ENCODE measurements at places on chromosomes 5 and 9. TPM values are rescaled to one million over a fixed set of nuclear protein-coding genes. Genes with fewer than 3 reads are reported as not detected.

DNA sequence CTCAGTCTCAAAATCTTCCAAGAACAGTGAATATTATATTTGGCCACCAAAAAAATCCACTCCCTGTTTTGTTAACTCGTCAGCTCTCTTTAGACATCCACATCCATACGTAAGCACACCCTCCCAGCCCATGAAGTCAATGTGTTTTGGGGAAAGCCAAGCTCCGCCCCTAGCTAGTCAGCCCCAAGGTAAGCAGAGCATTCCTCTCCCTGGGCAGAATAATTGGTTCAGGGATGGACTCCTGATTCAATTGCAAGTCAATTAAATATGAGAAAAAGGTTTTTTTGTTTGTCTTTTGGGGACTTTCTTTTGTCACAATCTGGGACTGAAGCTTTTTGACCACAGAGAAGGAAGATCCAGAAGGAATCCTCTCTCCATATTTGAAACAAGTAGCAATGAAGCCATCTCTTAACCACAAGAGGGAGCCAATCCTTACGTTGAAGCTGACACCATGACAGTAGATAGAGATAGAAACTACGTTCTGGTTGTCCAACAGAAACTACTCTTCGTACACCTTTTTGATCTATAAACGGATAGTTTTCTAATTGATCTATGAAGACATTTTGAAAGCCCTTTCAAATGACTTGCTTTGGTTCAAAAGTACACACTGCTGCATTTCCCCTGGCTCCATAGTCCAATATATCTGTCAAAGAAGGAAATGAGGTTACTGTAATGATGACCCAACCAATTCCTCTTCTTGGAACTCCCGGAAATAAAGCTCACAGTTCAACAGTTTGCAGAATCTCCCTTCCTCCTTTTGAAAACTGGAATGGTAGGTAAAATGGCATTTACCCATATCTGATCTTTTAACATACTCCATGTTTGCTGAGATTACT is 166.4 kb downstream of the TLE1 start:
- H3K27me3 ChIP-seq = no peaks in the 10 kb centered on the region
- no peak for DNase-seq
- no peak overlapping the region for H3K4me3 ChIP-seq
- H3K27ac ChIP-seq = no peak overlapping the region

The C9 gene
- 0.13 TPM for total RNA-seq

- H3K27ac ChIP-seq = no peak overlapping the region
- no peak overlapping the region for H3K4me3 ChIP-seq
- no peaks in the 10 kb centered on the region for H3K36me3 ChIP-seq
- H3K4me1 ChIP-seq = no peaks in the 10 kb centered on the region
Observed at GRCh38 chr5:126189231-126189630, 234.0 kb upstream of the GRAMD2B start.

The IFNA17 gene
- total RNA-seq = not detected

The CCL21 gene
- total RNA-seq = 0.26 TPM

- no peaks in the 10 kb centered on the region for H3K36me3 ChIP-seq
- no peak overlapping the region for H3K27ac ChIP-seq
- no peak for DNase-seq
- H3K27me3 ChIP-seq = no peaks in the 10 kb centered on the region
Observed at GRCh38 chr5:97101189-97101910, 41.1 kb downstream of the LIX1 start.

GRCh38 chr9:116313638-116314037 is 160.0 kb downstream of the PAPPA start:
- no peak for DNase-seq
- H3K36me3 ChIP-seq = no peaks in the 10 kb centered on the region
- no peak overlapping the region for H3K4me3 ChIP-seq
- no peaks in the 10 kb centered on the region for H3K4me1 ChIP-seq
- no peak overlapping the region for H3K27ac ChIP-seq
- no peaks in the 10 kb centered on the region for H3K27me3 ChIP-seq

- H3K27ac ChIP-seq = no peak overlapping the region
- no peaks in the 10 kb centered on the region for H3K27me3 ChIP-seq
- H3K4me3 ChIP-seq = no peak overlapping the region
Observed at GRCh38 chr5:54704333-54704732, 186.8 kb downstream of the SNX18 start.

DNA sequence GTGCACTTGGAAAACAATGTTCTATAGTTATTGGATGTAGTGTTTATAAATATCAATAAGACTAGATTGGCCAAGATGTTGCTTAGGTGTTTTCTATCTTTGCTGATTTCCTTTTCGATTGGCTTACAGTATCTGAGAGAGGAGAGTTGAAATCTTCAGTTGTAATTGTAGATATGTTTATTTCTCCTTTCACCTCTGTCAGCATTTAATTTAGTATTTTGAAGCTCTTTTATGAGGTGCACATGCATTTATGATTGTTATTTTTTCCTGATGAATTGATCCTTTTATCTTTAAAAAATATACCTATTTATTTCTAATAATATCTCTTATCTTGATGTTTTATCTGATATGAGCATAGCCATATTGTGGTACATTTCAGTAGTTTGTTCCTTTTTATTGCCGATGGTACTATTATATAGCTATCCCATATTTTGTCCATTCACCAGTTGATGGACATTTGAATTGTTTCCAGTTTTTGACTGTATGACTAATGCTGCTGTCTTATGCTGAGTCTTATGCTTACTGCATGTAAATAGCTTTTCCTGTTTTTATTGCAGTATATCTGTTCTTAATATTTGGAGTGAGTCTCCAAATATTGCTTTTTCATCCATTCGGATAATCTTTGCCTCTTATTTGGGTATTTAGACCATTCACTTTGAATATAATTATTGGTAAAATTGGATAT is 34.7 kb downstream of the ERCC6L2 start:
- no peak overlapping the region for H3K27ac ChIP-seq
- no peaks in the 10 kb centered on the region for H3K36me3 ChIP-seq

DNA sequence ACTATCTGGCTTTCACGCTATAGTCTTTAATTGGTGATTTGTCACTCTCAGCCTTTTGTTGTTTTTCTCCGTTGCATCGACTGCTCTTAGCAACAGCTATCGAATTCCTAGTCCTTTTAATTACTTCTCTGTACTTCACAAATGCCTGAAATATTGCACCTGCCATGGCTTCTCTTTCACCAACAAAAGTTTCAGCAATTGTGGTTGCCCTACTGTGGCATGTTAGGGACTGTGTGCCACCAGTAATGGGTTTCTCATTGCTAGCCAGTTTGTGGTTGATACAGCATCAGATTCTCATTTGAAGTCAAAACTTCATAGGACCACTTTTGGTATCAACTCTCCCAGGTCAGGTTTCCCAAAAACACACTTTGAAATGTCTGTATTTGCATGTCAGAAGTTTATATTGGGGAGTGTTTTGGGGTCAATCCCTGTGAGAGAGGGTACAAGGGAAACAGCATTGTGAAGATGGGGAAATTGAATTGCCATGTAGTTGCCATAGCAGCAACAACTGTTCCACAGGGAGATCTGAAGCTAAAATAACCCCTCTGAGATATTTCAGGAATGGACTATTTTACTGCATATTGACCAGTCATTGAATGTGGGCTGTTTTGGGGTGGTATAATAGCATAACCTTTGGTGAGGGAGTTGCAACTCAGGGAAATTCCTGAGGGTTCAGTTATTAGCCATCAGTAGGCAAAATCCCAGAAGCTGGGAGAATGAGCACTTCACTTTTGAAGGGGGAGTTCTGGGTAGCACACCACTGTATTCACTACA is 99.2 kb downstream of the WDR70 start:
- no peak for DNase-seq
- H3K4me1 ChIP-seq = no peaks in the 10 kb centered on the region
- no peak overlapping the region for H3K27ac ChIP-seq
- H3K4me3 ChIP-seq = no peak overlapping the region
- no peaks in the 10 kb centered on the region for H3K27me3 ChIP-seq

- H3K27ac ChIP-seq = no peak overlapping the region
- no peaks in the 10 kb centered on the region for H3K4me1 ChIP-seq
- no peaks in the 10 kb centered on the region for H3K27me3 ChIP-seq
- H3K4me3 ChIP-seq = no peak overlapping the region
- DNase-seq = no peak
Observed at GRCh38 chr5:44632344-44632743, 176.4 kb upstream of the MRPS30 start.

The GLDC gene
- total RNA-seq = 117 TPM

All from GM12878 (cell line).